Forelimb muscle (tissue), 1 donor: ENCODE measurements at places on chromosomes 1 and 21. TPM values are rescaled to one million over a fixed set of nuclear protein-coding genes. Genes with fewer than 3 reads are reported as not detected.

Gene KCNQ4
- 35.5 TPM for polyA plus RNA-seq

Gene OR2T33
- polyA plus RNA-seq = not detected

DNA sequence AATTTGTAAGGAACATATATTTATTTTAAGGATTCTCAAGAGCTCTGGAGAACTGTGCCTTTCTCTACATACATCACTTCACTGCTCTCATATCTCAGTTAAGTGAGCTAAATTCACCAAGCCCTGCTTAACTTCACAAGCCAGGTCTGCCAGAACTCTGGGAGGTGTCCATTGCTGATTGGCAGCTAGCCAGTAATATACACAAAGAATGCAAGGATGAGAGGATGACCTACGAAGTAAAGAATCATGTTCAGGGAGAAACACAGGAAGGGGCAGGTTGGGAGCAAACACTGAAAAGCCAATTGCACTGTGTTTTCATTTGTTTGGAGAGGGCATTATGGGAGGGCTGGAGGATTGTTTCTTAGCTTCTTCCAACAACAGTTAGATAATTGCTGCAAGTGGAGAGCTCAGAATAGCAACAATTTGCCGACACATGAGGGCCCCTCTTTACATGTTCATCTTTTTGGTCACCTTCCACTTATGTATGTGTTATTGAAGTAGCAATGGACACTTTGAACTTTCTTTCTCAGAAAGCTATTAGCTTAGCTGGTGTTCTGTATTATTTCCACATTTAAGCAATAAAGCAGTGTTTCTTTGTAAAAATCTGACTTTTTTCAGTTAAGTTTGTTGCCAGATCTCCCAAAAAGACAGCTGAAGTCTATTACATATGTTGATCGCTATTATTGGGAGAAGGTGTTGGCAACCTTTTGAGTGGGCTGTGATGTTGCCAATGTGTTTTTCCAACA, 254.8 kb downstream of the LTN1 start:
- peak; percentile 2 for DNase-seq

GRCh38 chr1:54577612-54578011, 29.6 kb downstream of the ACOT11 start:
- no peak for DNase-seq

Gene GNG4
- polyA plus RNA-seq = 0.42 TPM

DNA sequence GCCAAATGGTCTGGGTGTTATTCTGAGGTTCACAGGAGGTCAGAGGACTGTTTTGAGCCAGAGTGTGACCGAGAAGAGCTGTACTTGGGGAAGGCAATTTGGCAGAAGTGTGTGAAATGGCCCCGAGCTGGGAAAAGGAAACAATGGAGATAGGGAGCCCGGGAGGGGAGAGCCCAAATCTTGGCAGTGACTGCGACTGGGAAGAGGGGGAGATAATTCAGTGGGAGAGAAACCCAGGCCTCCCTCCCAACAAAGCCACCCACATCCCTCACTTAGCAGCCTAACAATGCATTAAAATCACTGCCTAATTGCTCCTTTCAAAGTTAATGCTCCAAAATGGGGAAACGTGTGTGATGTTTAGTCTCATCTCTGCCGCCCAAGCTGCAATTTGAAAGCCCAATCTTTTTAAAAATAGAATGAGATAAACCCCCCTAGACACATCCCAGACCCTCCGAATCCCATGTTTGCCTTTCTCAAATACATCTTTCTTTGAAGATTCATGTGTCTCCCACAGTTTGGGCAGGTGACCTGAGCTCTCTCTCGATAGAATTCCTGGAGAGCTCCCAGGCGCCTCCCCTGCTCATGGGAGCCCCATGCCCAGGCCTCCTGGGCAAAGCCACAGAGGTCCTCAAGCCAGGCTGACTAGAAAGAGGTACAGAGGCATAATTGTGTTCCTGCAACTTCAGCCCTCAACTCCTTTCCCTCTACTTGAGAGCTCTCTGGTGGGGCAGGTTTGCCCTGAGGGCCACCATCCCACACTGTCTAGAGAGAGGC, 17.3 kb downstream of the LRRC52 start:
- no peak for DNase-seq

- no peak for DNase-seq
These were observed 91.2 kb upstream of the KCNJ15 start for GRCh38 chr21:38165466-38166172.

Gene SPRR2B
- polyA plus RNA-seq = not detected

GRCh38 chr1:238141353-238141752, 250.6 kb upstream of the ZP4 start:
- no peak for DNase-seq

Gene BPNT1
- 24.1 TPM for polyA plus RNA-seq

Gene COL8A2
- polyA plus RNA-seq = 8.9 TPM

DNA sequence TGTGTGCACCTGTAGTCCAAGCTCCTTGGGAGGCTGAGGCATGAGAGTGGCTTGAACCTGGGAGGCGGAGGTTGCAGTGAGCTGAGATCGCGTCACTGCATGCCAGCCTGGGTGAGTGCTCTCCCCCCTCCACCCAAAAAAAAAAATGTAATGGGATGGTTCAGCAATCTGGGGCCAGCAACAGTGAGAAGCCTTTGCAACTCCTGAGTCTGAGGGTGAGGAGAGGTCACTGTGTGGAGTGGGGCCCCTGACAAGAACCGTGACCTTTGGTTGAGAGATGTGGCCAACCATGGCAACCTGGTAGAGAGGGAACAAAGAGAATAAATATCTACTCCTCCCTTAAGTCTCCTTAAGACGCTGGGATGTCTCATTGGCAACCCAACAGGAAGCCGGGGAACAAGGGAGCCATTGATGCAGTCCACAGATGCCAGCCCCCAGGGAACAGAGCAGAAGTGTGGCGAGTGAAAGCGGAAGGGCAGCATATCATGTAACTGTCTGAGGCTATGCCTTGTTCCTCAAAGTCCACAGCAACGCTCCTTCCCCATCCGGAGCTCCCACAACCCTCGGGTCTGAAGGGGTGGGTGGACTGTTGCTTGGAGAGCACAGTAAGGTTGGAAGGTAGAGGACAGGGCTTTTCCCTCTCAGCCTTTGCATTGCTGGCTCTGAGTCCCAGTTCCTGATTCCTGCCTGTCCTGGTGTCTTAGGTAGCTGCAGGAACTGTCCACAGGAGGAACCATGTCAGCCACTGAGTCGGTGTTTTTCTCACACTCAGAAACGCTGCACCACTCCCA, 8.3 kb downstream of the TRNP1 start:
- DNase-seq = no peak

- no peak for DNase-seq
These were observed 188.8 kb downstream of the TTLL7 start for GRCh38 chr1:83810144-83810543.

Gene NT5C1A
- polyA plus RNA-seq = 9.0 TPM

Gene HSPG2
- 223 TPM for polyA plus RNA-seq

Gene PBX1
- 57.3 TPM for polyA plus RNA-seq

GRCh38 chr1:150554086-150554452, 4.9 kb downstream of the ADAMTSL4 start:
- no peak for DNase-seq

Gene CHAF1B
- 3.5 TPM for polyA plus RNA-seq

DNA sequence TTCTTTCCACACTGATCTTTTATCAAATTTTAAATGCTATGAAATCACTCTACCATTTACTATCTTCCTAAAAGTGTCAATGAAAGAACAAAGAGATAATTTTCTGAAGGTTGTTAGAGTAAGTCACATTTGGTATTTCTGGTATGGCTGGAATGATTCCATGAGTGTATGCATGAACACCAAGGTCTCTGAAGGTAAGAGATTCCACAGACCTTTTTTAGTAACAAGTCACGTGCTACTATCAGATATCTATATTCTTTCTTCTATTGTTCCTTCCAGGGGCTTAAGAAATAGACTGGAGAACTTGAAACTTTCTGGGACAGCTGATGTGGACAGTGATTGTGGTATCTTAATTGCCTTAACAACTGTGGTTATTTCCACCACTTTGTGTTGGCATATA, 265.0 kb downstream of the SDCCAG8 start:
- DNase-seq = no peak

Gene MFAP2
- polyA plus RNA-seq = 78.6 TPM

GRCh38 chr1:107964336-107965109, 457 bp downstream of the VAV3 start:
- DNase-seq = no peak

Gene S100A11
- polyA plus RNA-seq = 146 TPM

Gene TMEM51
- 9.9 TPM for polyA plus RNA-seq

DNA sequence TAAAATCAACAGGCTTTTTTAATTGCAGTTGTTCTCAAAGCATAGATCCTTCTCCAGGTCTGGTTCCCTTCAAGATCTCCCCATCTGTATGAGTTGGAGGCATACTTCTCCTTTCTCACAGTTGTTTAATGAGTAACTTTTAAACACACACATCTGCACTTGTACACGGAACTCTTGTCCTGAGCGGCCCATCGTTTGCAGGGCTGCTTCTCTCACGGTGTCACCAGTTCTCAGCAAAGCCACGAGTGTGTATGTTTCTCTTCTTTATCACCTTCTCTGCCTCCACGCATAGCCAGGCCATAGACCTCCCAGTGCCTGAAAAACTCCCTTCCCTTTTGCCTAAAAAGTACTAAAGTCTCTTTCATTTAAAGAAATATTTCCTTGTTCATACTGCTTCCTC, 68.7 kb upstream of the ROR1 start:
- DNase-seq = no peak

Gene OR2T11
- not detected for polyA plus RNA-seq

- no peak for DNase-seq
These were observed 238.1 kb downstream of the LRRC40 start for GRCh38 chr1:69967245-69967766.

DNA sequence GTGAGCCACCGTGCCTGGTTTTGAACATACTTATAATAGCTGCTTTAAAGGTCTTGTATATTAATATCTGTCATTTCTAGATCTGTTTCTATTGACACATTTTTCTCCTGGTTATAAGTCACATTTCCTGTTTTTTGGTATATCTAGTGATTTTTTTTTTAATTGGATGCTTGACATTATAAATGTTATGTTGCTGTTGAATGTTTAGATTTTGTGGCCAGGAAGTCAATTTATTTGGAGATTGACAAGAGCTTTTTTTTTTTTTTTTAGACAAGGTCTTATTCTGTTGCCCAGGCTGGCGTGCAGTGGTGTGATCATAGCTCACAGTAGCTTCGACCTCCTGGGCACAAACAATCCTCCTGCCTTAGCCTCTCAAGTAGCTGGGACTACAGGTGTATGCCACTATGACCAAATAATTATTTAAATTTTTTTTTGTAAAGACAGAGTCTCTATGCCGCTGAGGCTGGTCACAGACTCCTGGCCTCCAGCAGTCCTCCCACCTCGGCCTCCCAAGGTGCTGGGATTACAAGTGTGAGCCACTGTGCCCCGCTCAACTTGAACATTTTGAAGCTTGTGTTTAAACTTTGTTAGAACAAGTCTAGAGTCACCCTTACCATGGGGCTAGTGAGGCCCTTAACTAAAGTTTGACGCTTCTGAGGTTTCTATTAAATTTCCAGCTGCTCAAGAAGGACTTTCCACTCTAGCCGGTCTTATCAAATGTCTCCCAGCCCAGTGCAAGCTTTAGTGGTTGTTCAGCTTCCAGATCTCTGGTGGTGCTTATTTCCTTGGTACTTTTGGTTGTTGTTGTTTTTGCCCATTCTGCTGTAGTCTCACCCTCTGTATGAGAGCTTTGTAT, 8.6 kb upstream of the CHI3L2 start:
- DNase-seq = no peak

DNA sequence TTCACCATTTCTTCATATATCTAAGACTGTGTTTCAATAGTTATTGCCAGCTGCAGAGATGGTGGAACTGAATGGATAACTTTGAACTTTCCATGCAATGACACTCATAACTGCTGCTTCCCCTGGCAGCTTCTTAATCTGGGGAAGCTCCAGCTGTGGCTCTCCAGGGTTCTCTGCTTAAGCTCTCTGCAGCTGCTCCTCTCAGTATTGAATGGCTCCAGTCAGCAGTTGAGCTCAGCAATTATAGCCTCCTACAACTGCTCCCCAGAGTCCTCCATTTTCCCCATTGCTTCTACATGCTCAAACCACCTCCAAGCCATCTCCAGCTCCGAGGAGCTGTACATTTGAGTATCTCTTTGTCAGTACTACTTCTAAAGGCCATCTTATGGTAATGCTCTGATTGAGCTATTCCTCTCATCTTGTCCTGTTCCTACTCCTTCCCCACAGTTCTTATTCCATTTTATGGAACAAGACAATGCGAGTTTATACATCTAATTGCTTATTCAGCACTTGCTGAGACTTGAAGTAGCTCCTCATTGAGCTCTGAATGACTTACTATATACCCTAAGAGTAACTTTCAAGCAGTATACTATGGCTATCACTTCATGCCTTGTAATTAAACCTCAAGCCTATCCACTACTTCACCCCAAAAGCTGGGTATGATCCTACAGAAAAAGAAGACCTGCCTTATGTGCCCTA, 362.4 kb downstream of the NEGR1 start:
- no peak for DNase-seq
